ENCODE measurements at places on chromosomes 6 and 20.
A peak's percentile ranks its signal among the peaks of the same experiment; 100 is the strongest.

DNA sequence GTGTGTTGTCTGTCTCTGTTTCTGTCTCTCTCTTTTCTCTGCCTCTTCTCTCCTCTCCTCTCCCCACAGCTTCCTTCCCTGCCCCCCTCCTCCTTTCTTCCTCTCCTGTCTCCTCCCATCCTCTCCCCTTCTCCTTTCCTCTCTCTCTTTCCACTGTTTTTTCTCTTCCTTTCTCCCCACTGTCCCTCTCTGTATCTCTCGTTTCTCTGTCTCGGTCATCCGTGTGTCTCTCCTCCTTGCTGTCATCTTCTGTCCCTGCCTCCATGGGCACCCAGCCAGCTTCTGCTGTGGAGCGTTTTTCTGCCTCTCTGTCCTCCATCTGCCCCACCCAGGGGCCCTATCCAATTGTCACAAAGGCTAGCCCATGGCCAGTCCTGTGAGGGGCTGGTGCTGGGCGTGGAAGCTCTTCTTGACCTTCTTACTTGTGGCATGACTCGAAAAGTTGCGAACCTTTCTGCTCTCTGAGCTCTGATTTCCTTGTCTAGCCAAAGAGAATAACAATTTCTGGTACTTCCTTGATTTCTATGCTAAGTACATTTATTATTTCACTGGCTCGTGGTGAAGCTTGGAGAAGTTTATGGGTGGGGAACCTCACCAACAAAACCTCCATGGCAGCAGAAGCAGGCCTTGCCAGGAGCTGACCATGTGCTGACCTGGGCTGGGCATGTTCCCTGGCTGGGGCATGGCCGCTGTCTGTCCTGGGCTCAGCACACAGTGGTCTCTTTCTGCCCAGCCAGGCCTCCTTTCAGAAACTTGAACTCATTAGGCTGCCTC is 69.3 kb downstream of the CEBPB start:
- DNase-seq, result no peak

DNA sequence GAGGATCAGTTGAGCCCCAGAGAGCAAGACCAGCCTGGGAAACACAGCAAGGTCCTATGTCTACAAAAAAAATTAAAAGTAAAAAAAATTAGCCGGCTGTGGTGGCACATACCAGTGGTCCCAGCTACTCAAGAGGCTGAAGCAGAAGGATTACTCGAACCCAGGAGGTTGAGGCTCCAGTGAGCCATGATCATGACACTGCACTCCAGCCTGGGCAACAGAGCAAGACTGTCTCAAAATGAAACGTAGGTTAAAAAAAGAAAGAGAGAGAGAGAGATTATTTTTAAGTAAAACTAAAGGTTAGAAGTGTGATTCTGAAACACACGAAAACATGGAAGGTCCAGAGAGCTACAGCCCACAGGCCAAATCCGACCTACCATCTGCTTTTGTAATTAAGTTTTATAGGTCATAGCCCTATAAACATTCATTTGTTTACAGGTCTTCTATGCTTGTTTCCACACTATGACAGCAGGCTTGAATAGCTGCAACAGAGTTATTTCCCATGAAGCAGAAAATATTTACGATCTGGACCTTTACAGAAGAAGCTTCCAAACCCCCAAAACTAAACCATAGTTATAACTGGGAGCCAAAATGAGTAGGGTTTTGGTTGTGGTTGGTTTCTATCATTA is 279.7 kb downstream of the GMDS start:
- DNase-seq, result no peak

DNA sequence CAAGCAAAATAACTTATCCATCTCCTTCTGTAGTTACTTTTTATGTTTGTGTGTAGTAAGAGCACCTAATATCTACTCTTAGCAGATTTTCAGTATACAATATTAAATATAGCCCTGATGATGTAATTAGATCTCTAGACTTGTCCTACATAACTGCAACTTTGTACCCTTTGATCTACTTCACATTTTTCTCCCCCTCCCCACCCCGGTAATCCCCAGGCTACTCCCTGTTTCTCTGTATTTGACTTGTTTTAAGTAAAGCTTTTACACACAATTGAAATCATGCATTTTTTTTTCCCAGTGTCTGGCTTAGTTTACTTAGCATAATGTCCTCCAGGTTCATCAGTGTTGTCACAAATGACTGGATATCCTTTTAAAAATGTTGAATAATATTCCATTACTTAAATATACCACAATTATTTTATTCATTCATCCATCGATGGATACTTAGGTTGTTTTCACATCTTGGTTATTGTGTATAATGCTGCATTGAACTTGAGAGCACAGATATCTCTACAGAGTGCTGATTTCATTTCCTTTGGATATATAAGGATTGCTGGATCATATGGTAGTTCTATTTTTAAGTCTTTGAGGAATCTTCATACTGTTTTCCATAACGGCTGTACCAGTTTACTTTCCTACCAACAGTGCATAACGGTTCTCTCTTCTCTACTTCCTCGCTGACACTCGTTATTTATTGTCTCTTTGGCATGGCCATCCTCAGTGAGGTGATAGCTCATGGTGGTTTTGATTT is 212.7 kb downstream of the CDKAL1 start:
- no peak for DNase-seq

DNA sequence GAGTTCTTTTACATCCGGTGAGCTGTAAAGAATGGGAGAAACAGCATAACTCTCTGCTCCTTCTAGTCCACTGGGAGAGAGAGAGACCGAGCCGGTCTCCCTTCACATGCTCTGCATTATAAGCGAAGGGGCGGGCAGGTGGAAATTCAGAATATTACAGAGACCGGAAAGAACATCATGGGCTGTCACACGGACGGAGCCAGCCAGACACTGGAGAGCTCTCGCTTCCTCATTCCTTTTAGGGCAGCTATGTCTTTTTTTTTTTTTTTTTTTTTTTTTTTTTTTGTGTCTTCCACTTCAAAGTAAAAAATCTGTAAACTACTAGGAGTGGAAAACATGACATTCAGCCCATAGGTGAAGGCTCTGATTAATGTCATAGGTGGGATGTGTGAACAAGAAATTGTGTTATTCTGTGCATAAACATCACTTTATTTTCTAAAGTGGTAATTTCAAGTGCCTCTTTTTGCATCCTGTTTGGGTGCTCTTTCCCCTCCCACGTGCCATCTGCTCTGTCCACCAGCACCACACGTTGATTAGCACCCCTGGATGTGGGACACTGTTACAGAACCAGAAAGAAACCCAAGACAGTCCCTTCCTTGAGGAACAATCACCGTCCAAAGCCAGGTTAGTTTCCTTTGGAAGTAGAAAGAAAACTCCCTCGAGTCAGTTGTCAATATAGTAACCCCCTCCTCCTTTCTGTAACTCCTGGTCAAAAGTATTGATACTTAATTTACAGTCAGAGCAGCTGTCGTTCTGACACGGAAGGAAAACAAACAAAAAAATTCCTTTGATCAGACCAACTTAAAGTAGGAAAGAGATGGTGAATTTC is at the start of gene TAGAP:
Gene TAGAP, minus strand, starts transcription at position 93 of the 829 bp plus-strand sequence. CDS start 845 bp downstream, outside the sequence.
- DNase-seq, result peak; percentile 51

GRCh38 chr6:129875610-129876520 is 14.8 kb upstream of the TMEM244 start:
- no peak for DNase-seq

GRCh38 chr20:11958855-11959254 is 41.2 kb downstream of the BTBD3 start:
- DNase-seq, result no peak

DNA sequence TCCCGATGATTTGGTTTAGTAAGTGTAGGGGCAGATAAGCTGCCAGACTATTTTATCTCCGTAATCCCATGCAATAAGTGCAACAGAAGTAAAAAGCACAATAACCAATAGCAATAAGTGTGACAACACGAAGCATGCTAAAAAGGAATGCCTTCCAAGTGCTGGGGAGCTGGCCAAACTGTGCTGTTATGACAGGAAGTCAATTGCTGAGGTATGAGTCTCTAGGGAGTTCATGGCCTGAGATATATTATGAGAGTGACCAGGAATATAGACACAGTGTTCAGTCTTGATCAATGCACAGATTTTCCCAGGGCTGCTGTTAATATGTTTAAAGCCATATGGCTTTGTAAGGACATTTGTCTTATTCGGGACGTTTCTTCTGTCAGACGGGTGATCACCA is 10.5 kb upstream of the ANGPT4 start:
- no peak for DNase-seq

DNA sequence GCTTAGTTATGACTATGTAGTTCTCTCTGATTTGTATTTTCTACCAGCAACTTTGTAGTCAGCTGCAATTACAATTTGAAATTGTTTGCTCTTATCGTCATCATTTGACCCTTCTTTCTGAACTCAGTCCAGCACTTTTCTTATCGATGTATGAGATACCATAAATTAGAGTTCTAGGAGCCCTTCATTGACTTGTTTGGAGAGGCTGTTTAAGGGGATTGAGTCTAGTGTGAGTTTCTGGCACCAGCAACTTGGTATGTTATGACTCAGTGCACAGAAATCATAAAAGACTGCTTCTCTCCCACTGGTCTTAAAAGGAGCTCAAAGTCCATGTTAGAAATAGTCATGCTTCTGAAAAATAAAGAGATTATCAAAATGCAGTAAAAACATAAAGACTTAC is 190.3 kb downstream of the TENT5A start:
- DNase-seq, result no peak

DNA sequence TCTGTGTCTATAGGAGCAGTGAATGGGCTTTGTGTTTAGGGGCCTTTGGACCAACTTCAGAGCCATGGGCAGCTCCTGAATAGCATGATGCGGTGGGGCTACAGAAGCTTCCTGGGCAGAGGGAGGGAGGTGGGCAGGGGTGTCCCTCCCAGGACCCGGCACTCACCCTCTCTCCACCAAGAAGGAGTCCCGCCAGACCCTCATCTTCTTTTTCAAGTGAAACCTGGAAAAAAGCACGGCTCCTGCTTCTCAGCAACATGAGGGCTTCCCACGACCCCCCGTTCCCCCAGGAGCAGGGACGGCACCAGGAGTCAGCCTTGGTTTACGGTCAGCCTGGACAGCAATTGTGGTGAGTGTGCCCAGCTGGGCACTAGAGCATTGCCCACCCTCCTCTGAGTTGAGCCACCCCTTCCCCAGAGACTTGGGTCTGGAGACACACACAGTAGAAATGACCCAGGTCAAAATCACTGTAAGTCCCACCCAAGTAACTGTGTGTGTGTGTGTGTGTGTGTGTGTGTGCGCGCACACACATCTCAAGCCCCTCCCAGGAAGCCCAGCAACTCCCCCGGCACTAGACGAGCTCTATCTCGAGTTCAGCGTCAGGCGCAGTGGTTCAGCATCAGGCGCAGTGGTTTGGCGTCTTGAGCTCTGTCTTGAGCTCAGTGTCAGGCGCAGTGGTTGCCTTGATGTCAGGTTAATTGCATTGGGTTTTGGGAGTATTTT is 108.2 kb downstream of the SULF2 start:
- no peak for DNase-seq

DNA sequence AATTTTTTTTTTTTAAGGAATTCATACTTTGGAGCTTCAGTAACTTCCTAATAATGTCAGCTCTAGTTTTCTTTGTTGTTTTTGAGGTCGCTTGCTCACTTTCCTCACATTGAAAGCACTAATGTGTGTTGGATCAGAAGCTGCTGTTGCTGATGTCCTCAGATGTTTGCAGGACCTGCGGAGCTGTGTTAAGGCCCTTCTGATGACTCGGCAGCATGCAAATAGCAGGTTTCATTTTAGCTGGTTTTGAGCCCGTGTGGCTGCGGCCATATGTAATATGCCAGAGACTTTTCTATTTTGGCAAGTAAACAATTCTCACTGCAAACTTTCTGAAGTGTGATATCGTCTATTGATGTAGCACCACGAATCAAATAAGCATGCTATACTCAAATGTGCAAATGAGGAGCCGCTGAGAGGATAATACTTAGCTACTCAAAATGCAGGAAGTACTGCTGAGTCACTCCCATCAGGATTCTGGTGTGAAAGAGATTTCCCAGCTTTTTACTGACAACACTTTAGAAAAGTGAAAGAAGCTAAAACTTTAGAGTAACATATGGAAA is 187.8 kb downstream of the SASH1 start:
- DNase-seq, result no peak

GRCh38 chr6:33490621-33491020 is 36.2 kb downstream of the ZBTB9 start:
- no peak for DNase-seq

GRCh38 chr6:41413250-41413649 is 77.8 kb downstream of the NCR2 start:
- no peak for DNase-seq

GRCh38 chr6:170456334-170456733 is 96.8 kb downstream of the PSMB1 start:
- DNase-seq, result no peak

DNA sequence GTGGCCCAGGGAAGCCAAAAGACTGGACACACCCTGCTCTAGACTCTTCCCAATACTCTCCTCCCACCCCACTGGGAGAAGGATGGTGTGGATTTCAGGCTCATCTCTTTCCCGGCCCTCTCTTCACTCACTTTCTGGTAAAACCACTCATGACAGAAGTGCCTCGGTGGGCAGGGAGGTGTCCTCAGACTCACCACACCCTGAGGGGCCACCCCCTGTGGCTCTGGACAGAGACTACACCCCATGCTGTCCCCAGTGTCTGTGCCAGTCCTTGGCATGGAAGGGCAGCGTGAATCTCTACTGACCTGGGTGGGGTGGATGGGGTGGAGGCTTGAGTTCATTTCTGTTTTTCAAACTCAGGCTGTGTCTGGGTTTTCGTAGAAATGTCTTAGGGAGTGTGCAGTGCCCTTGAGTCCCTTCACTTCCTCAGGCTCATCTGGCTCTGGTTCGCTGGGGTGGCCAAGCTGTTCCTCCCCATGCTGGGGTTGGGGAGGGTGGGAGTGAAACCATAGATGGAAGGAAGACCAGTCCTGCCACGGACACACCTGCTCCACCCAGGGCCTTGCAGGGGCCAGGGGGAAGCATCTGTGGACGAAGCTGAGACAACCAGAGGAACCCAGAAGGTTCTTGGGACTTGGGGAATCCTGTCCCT is 59.1 kb downstream of the EZR start:
- no peak for DNase-seq

GRCh38 chr6:82646231-82646615 is 282.6 kb downstream of the TPBG start:
- DNase-seq, result no peak

- no peak for DNase-seq
Measured at GRCh38 chr6:35229304-35229703, 15.5 kb downstream of the SCUBE3 start.

DNA sequence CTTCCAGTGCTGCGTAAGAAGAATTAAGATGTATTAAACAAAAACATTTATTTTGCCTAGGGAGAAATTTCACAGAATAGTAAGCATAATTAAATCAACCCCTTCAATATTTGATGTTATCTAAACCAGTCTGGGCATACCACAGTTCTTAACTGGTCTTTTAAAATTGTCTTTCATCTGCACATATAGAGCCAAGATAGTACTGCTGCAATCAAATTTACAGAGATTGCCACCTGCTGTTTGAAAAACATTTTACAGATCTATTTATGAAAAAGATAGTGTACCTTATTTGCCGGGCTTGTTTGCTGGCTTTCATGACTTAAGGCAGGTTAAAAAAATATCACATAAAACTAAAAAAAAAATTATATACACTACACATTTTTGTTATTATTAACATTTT is 323.2 kb downstream of the ADGRB3 start:
- no peak for DNase-seq

Measured in stimulated activated CD8-positive, alpha-beta memory T cell treated with anti-CD3 and anti-CD28 coated beads, Interleukin-15, amount 100 ng/mL, for 24 hours (primary cell).